ENCODE measurements at places on chromosomes 4 and X.
A peak's percentile ranks its signal among the peaks of the same experiment; 100 is the strongest.

DNA sequence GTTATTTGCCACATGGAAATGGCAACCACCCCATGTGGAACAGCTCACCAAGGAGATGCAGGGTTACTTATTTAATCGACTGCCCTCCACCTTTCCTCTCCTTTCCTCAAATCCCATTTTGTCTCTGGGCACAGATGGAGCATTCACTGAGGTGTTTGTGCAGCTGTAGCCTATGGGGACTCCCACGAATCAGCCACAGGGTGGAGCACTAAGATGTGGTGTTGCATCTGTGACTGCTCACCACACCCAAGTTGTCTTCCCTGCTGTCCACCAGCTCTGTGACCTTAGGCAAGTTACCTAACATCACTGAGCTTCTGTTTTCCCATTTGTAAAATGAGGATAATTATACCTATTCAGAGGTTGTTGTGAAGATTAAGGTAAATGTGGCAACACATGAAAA lies 252.4 kb upstream of the CPEB2 start:
- DNase-seq: peak; percentile 17

- no peak for DNase-seq
Observed at GRCh38 chr4:41360921-41361793, 104.4 kb downstream of the UCHL1 start.

DNA sequence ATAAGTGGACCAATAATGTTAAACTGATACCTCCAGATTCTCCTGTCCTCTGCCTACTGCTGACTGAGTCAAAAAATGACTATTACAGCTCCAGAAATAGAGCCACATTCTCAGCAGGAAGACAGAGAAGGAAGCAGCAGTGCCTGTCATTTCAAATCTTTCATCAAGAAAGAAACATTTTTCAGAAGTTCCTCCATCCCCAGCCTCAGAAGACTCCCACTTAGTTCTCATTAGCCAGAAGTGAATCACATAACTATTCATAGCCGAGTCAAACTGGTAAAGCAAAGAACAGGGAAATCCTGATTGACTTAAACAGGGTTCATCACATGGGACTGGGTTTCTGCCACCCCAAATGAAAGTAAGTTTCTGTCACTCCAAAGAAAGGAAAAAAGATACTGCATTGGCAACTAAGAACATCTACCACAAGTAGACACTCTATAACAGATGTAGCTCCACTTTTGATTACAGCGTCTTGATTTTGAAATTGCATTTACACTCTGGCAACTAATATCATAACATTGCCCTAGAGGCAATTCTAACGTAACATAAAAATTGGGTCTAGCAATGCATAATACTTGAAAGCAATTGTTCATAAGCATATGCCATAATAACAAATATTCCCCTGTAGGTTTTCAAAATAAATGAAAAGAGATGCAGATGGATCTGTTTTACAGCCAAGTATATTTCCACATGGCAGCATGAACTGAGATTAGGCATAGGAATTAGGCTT lies 599.8 kb downstream of the GALNTL6 start:
- DNase-seq: no peak

GRCh38 chrX:10629905-10630304 lies 9.5 kb upstream of the MID1 start:
- no peak for DNase-seq

- no peak for DNase-seq
Observed at GRCh38 chrX:31200430-31200829, 128.6 kb upstream of the FTHL17 start.

DNA sequence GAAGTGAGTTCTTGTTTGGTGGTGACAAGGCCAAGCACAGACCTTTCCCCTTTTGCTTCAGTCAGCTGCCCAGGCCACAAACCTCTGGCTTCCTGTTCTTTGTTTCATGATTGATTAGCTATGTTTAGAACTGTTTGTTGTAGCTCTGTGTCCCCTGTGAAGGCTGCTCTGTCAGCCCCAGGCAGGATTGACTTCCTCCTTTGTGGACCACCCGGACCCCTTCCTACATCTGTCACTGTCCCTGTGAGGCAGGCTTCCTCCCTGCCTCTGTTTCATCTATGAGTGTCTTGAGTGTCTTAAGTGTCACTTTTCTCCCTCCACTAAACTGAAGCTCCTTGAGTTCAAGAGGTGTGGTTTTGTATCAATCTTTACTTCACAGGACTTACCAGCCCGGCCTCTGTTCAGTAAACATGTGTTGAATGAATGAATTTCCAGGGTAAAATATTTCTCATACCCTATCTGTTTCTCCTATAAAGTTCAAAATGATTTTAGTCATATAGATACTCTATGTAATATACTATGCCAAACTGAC lies 83.5 kb downstream of the ZNF674 start:
- no peak for DNase-seq

Data from activated CD4-positive, alpha-beta T cell treated with anti-CD3 and anti-CD28 coated beads for 48 hours (primary cell).